ENCODE measurements at places on chromosomes 1 and 21. TPM values are rescaled to one million over a fixed set of nuclear protein-coding genes. Genes with fewer than 3 reads are reported as not detected.
A peak's percentile ranks its signal among the peaks of the same experiment; 100 is the strongest.

- H3K27me3 ChIP-seq, result no peaks in the 10 kb centered on the region
- peak; percentile 17 for DNase-seq
- no peak overlapping the region for H3K27ac ChIP-seq
- H3K4me3 ChIP-seq, result no peak overlapping the region
- no peaks in the 10 kb centered on the region for H3K36me3 ChIP-seq
- H3K4me1 ChIP-seq, result no peaks in the 10 kb centered on the region
Measured at GRCh38 chr1:176880955-176881595, 283.4 kb downstream of the ASTN1 start.

- DNase-seq, result no peak
- peaks cover 18% of the 10 kb centered on the region for H3K4me1 ChIP-seq
- peaks cover 10% of the 10 kb centered on the region for H3K36me3 ChIP-seq
- H3K27me3 ChIP-seq, result no peaks in the 10 kb centered on the region
- H3K27ac ChIP-seq, result no peak overlapping the region
Measured at GRCh38 chr1:41598325-41598724, 113.8 kb upstream of the EDN2 start.

DNA sequence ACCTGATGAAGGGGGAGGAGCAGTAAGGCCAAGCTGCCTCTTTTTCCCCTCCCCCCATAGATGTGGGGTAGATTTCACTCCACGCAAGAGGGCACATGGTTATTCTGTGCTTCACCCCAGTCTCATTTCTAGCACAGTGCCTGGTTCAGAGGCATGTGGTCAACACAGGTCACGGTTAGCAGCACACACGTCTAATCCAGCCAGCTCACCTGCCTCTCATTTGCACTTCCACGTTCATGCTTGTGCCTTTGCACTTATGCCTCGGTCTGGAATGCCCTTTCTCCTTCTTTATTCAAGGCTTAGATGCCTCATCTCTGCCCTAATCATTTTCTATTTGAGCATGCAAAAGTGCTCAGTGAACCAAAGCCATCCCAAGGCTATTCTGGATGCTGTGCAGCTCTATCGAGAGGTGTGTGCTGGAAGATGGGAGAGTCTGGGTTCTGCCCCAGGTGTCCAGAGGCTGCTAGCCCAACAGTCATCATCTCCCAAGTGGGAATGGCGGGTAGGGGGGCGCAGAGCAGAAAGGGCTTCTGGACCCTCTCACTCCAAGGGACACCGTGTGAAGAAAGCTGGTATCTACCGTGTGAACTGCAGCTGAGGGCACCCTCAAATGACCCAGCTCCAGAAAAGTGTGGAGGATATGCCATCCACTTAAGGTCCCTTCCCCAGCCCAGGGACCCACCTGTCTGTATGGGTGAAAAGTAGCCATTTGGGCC lies 2.1 kb upstream of the A3GALT2 start:
- H3K36me3 ChIP-seq, result peaks cover 24% of the 10 kb centered on the region
- peaks cover 33% of the 10 kb centered on the region for H3K4me1 ChIP-seq
- H3K27me3 ChIP-seq, result peaks cover 6% of the 10 kb centered on the region
- H3K27ac ChIP-seq, result no peak overlapping the region

DNA sequence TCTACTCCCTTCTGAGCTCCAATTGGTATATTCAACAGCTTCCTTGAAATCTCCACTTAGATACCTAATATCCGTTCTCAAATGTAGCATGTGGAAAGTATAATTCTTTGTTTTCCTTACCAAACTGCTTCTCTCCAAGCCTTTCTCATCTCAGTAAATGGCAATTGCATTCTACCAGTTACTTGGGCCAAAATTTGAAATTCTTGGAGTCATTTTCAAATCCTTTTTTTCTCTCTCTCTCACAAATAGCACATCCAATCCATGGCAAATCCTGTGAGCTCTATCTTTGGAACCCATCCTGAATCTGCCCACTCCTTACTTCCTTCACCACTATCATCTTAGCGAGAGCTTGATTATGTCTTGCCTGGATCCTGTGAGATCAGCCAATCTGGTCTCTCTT lies 39.3 kb upstream of the SLC35F3 start:
- H3K36me3 ChIP-seq, result peaks cover 7% of the 10 kb centered on the region
- no peak overlapping the region for H3K27ac ChIP-seq
- H3K4me3 ChIP-seq, result no peak overlapping the region
- DNase-seq, result no peak

DNA sequence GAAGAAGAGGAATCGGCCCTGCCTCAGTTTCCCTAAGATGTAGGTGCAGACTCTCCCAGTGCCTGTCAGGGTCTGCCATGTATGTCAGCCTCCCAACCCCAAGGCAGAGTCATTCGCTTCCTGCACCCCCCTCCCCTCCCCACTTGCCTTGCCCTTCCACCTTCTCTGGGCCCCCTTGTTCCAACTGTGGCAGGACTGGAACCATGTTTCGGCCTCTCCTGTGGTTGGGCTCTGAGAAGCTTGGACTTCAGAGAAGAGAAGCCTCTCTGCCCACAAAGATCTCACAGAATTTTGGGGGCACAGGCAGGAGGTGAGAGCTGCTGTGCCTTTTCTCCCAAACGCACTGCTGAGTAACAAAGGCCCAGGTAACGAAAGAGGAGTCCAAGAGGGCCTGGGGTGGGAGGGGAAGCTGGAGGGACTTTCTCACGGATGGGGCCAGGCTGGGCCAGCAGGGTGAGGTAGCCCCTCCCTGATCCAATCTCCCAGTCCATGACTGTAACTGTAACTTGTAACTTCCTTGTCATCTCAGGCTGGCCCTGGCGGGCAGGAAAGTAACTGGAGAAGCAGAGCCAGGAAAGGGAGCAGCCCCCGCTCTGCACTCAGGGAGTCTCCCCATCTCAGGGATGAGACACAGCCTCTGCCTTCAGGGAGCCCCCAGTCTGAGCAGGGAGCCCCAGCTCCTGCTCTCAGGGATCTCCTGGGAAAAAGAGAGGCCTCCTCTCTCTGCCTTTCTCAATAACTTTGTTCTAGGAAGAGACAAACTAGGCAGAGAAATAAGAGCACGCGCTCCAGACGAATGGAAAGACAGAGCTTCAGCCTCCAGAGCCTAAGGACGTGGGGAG lies 11.3 kb downstream of the CRABP2 start:
- H3K4me3 ChIP-seq, result no peak overlapping the region
- peaks cover 9% of the 10 kb centered on the region for H3K27me3 ChIP-seq
- no peak for DNase-seq
- peaks cover 44% of the 10 kb centered on the region for H3K4me1 ChIP-seq
- H3K36me3 ChIP-seq, result no peaks in the 10 kb centered on the region
- H3K27ac ChIP-seq, result no peak overlapping the region

DNA sequence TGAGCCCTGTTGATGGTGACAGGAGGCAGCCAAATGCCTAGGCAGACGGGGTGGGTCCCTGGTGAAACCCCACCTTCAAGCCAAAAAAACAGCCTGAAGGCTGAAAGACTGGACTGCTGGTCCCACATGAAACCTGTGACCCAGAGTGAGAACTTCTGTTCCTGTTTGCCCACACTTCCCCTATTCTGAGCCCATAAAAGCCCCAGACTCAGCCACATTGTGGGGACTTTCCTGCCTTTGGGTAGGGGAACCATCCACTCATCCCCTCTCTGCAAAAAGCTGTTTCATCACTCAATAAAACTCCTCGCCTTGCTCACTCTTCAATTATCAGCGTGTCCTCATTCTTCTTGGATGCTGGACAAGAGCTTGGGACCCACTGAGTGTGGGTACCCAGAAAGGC lies 25.2 kb downstream of the HTR6 start:
- no peak overlapping the region for H3K27ac ChIP-seq
- H3K36me3 ChIP-seq, result peaks cover 34% of the 10 kb centered on the region
- H3K27me3 ChIP-seq, result peaks cover 3% of the 10 kb centered on the region
- DNase-seq, result no peak
- H3K4me1 ChIP-seq, result no peaks in the 10 kb centered on the region

- DNase-seq, result no peak
- H3K4me1 ChIP-seq, result no peaks in the 10 kb centered on the region
- H3K27ac ChIP-seq, result no peak overlapping the region
- no peak overlapping the region for H3K4me3 ChIP-seq
- H3K36me3 ChIP-seq, result 0 out of 2 replicates have a peak, but pooled peaks cover 5% of the 10 kb centered on the region
- H3K27me3 ChIP-seq, result no peaks in the 10 kb centered on the region
Measured at GRCh38 chr1:229106526-229107125, 164.3 kb upstream of the RAB4A start.

DNA sequence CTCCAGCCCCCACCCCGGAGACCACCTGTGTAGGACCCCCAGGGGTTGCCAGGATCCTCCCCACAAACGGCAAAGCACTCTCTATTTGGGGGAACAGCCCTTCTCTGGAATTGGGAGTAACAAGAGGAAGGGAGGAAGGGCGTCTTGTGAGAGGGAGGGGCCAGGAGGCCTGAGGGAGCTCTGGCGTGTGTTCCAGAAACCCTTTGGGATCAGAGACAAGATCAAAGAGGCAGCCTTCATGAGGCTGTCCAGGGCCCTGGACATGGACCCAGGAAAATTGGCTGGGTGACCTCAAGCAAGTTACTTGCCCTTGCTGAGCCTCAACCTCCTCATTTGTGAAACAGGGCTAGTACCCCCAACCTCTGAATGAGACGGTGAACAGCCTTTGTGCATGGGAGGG lies 18.1 kb upstream of the ECE1 start:
- peaks cover 9% of the 10 kb centered on the region for H3K36me3 ChIP-seq
- peak overlapping the region; percentile 14 for H3K27ac ChIP-seq
- H3K4me3 ChIP-seq, result no peak overlapping the region
- no peak for DNase-seq

DNA sequence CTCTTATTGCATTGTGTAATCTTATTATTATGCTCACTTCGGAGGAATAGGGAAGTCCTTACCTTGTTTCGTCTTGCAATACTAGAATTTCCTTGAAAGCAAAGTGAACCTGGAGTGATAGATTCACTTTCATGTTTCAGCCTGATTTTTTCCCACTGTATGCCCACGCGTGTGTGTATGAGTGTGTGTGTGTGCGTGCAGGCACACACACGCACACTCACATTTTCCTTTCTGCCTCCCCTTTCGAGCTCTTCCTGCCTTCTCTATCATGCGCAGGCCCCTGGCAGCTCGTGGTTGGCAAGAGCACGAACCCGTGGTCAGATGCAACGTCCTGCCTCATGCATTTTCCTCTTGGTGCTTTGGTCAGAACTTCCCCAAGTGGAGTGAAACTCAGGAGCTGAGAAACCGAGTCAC lies at the start of gene GCSAML:
TSS of gene GCSAML (plus strand) at position 366 of the 414 bp plus-strand sequence. CDS start 58 bp downstream, outside the sequence.
- H3K4me3 ChIP-seq, result no peak within 1 kb of the TSS
- no peak for DNase-seq
- H3K4me1 ChIP-seq, result peaks cover 7% of the 10 kb centered on the region

DNA sequence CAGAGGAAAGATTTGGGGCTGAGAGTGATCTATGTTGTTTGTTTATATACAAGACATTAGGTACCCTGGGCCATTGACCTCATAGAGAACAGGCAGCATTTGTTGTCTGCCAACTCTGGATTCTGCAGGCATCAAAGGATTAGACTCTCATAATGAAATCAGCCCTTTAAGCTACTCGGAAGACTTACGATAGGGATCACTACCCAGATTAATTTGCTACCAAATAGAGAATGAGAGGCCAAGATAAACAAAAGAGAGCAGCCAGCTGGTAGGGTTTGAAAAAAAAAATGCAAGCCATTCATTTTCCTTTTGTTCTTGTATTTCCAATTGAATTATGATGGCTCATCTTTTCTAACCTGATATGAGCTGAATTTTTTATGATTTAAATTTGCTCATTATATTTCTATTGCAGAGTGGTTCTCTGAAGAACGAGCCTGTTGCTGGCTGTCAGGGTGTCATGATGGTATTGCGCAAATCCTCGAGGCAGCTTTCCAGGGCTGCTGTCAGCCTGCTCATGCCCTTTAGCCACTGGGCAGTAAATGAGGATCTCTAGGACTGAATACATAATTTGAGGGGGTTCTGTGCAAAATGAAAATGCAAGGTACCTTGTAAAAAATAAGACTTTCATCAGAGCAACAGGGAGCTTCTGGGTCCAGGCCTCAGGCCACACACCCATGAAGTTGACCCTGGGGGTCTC lies 116.4 kb upstream of the KCNJ15 start:
- no peak overlapping the region for H3K4me3 ChIP-seq
- peaks cover 14% of the 10 kb centered on the region for H3K27me3 ChIP-seq
- peak; percentile 32 for DNase-seq

DNA sequence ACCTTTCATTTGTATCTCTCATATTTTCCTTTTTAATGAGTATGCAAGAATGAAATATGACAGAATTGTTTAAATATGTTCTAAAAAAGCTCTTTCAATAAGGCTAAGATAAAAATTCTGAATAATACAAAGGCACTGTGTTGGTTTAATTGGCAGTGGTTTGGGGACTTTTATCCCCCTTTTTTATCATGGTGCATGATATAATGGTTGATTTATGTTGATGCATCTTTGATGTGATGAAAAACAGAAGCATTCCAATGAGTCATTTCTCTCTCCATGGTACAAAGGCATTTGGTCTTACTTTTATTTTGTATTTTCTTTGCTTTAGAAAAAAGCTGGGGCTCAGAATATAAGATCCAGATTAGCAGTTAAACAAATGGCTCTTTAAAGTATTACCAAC lies 127.2 kb upstream of the GREM2 start:
- peak; percentile 10 for DNase-seq
- 0 out of 2 replicates have a peak overlapping the region, but pooled peaks have one; percentile 15 for H3K4me3 ChIP-seq
- H3K27ac ChIP-seq, result no peak overlapping the region
- H3K27me3 ChIP-seq, result no peaks in the 10 kb centered on the region
- H3K36me3 ChIP-seq, result no peaks in the 10 kb centered on the region

COL9A2 gene
- total RNA-seq, result 0.36 TPM

TMEM54 gene
- total RNA-seq, result 32.5 TPM

DUSP10 gene
- total RNA-seq, result 48.5 TPM

IGFN1 gene
- total RNA-seq, result not detected

PADI2 gene
- 0.30 TPM for total RNA-seq
